ENCODE measurements at places on chromosomes 1 and 21. TPM values are rescaled to one million over a fixed set of nuclear protein-coding genes. Genes with fewer than 3 reads are reported as not detected.

Gene JAM2
- not detected for total RNA-seq

Gene TTC39A
- 21.0 TPM for total RNA-seq

Gene IFNLR1
- total RNA-seq, result 6.1 TPM

Gene PLCH2
- total RNA-seq, result 0.27 TPM

Gene LCE1B
- not detected for total RNA-seq

Gene LCE1F
- total RNA-seq, result not detected

Gene AKNAD1
- total RNA-seq, result not detected

Gene LRRC39
- total RNA-seq, result not detected

Gene ADAM30
- total RNA-seq, result not detected

Gene TNNT2
- 7.3 TPM for total RNA-seq

- H3K36me3 ChIP-seq, result no peaks in the 10 kb centered on the region
- no peak for DNase-seq
- no peak overlapping the region for H3K27ac ChIP-seq
- H3K4me3 ChIP-seq, result no peak overlapping the region
These were observed 33.2 kb upstream of the KLF18 start for GRCh38 chr1:44174630-44175029.

DNA sequence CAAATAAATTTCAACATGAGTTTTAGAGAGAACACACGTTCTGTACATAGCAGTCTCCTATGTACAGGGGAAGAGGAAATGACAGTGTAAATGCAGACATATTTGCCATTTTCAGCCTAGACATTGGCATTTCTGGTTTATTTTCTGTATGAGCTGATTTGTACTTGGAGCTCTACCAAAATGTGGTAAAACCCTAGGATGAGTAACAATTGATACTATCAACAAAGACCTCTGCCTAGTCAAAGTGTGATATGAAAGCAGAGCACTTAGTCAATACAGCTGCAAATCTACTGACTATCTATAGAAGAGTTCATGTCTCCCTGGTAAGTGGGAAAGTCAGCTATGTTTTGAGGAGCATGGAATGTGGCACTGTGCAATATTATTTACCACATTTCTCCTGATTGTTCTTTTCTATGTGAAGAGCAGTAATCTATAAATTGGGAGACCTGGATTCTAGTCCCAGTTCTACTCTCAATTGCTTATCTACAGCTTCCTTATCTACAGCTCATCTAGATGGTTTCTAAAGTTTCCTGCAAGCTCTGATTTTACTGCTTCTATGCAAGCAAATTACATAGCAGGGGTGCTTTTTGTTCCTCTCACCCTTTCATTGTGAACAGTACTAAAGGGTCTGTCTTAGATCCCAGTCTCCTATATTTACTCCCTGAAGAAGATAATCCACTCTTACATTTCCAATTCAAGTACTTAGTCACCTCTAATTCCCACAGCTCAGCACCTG lies 334.2 kb downstream of the NTNG1 start:
- H3K27me3 ChIP-seq, result no peaks in the 10 kb centered on the region
- H3K4me3 ChIP-seq, result no peak overlapping the region
- DNase-seq, result no peak
- H3K4me1 ChIP-seq, result no peaks in the 10 kb centered on the region
- H3K27ac ChIP-seq, result no peak overlapping the region

GRCh38 chr1:171134204-171134923 lies 43.7 kb downstream of the FMO3 start:
- DNase-seq, result no peak
- no peaks in the 10 kb centered on the region for H3K4me1 ChIP-seq
- H3K27me3 ChIP-seq, result no peaks in the 10 kb centered on the region
- no peak overlapping the region for H3K4me3 ChIP-seq
- no peaks in the 10 kb centered on the region for H3K36me3 ChIP-seq
- H3K27ac ChIP-seq, result no peak overlapping the region

DNA sequence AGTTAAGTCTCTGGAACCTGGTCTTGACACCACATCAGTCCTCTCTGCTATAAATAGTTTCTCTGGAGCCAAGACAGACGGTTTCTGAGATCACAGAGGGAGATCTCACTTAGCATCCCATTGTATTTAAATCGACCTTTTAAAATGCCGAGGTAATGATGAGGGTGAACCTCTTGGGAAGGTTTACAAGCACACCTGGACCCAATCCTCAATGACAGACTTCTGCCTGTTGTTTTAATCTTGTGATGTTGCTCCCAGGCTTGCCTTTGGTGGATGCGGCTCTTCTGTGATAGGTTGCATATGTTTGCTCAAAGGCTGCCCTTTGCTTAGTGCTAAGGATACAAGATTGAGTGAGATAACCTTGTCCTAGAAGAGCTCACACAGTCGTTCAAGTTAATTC lies 104.6 kb upstream of the L1TD1 start:
- no peaks in the 10 kb centered on the region for H3K27me3 ChIP-seq
- H3K4me3 ChIP-seq, result no peak overlapping the region
- no peaks in the 10 kb centered on the region for H3K36me3 ChIP-seq
- H3K4me1 ChIP-seq, result no peaks in the 10 kb centered on the region
- peak; percentile 31 for DNase-seq

- H3K27ac ChIP-seq, result no peak overlapping the region
- no peaks in the 10 kb centered on the region for H3K27me3 ChIP-seq
- H3K36me3 ChIP-seq, result no peaks in the 10 kb centered on the region
- H3K4me3 ChIP-seq, result no peak overlapping the region
These were observed 18.6 kb downstream of the DYRK3 start for GRCh38 chr1:206653715-206654459.

GRCh38 chr1:22122273-22123070 lies 20.4 kb downstream of the WNT4 start:
- H3K27me3 ChIP-seq, result no peaks in the 10 kb centered on the region
- no peak for DNase-seq
- no peaks in the 10 kb centered on the region for H3K36me3 ChIP-seq
- H3K4me3 ChIP-seq, result no peak overlapping the region

DNA sequence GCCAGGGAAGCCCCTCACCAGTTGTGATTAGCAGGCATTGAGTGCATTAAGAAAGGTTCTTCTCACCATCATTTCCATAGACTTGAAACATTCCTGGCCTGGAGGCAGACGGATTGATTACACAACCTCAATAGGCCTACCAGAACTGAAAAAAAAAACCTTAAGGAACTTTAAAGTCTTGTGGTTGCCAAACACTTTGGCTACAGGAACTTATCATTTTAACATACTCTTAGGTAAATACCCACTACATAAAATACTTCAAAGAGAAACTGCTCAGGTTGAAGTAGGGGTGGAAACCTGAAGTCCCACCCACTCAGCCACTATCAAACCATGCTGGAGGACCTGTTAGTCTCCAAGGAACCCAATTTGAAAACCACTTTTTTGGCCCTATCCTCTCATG lies 22.4 kb upstream of the HMGB4 start:
- DNase-seq, result no peak
- no peaks in the 10 kb centered on the region for H3K36me3 ChIP-seq
- H3K27me3 ChIP-seq, result no peaks in the 10 kb centered on the region
- no peak overlapping the region for H3K27ac ChIP-seq
- H3K4me3 ChIP-seq, result no peak overlapping the region
- no peaks in the 10 kb centered on the region for H3K4me1 ChIP-seq

GRCh38 chr21:37043818-37044217 lies 29.1 kb downstream of the PIGP start:
- H3K4me1 ChIP-seq, result peaks cover 15% of the 10 kb centered on the region
- no peak overlapping the region for H3K27ac ChIP-seq
- H3K36me3 ChIP-seq, result no peaks in the 10 kb centered on the region
- no peak for DNase-seq
- no peak overlapping the region for H3K4me3 ChIP-seq

DNA sequence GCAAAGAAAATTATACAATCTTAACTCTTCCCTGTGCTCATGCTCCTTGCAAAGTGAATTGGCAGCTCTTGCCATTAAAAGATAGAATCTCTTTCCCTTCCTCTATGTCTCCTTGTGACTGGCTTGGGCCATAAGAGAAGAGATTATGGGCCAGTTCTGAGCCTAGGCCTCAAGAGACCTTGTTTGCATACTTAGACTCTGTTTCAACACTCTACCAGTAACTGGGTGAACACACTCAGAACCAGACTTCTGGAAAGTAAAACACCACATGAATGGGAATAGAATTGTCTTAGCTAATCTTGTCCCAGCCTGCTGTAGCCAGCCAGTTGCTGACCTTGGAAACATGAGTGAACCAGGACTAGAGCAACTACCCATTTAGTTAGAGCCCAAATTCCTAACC lies 15.3 kb upstream of the OR6K3 start:
- H3K27me3 ChIP-seq, result no peaks in the 10 kb centered on the region
- H3K4me1 ChIP-seq, result peaks cover 11% of the 10 kb centered on the region
- H3K4me3 ChIP-seq, result no peak overlapping the region
- no peak overlapping the region for H3K27ac ChIP-seq
- no peaks in the 10 kb centered on the region for H3K36me3 ChIP-seq

- H3K4me3 ChIP-seq, result peak overlapping the region; percentile 80
- DNase-seq, result no peak
- H3K27ac ChIP-seq, result no peak overlapping the region
- peaks cover 54% of the 10 kb centered on the region for H3K4me1 ChIP-seq
- no peaks in the 10 kb centered on the region for H3K36me3 ChIP-seq
These were observed 103.8 kb downstream of the SLC45A1 start for GRCh38 chr1:8421721-8422120.

GRCh38 chr1:231442735-231443134 lies 20.6 kb upstream of the EGLN1 start:
- H3K27ac ChIP-seq, result no peak overlapping the region
- H3K27me3 ChIP-seq, result no peaks in the 10 kb centered on the region
- H3K36me3 ChIP-seq, result no peaks in the 10 kb centered on the region
- no peak overlapping the region for H3K4me3 ChIP-seq

DNA sequence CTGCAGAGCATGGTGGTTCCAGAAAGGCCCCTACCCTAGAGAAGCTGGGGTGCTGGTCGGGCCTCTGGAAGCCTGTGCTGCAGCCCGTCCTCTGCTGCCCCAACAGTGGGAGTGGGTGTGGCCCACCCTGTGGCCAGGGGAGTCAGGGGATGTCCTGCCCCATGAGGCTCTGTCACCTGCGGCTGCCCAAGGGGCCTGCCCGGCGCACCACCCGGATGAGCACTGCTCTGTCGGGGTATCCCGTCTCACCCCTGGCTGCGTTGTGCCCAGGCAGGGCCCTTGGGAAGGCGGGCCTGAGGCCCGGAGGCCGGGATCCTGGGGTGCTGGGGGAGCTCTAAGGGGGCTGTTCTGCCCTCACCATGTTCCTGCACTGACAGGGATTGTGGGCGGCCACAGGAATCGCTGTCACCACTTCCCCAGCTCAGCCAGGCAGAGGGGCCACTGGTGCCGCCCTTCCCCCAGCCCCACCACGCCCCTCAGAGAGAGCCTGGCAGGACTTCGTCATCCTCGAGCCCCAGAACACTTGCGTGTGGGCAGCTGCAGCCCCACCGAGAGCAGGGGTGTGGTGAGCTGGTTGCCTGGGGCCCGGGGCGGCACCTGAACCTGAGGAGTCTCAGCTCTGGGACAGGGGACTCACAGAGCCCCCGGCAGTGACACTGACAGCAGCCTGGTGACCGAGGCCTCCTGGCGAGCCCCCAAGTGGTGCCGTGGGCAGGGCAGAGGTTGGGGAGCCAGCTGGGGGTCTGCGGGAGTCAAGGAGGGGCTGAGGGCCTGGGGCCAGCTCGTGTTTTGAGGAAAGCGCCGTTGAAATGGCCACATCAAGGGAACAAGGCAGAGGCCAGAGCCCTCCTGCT lies 20.2 kb downstream of the PANK4 start:
- no peak overlapping the region for H3K4me3 ChIP-seq
- H3K27ac ChIP-seq, result no peak overlapping the region
- H3K4me1 ChIP-seq, result no peaks in the 10 kb centered on the region
- no peaks in the 10 kb centered on the region for H3K36me3 ChIP-seq

- H3K4me1 ChIP-seq, result no peaks in the 10 kb centered on the region
- H3K4me3 ChIP-seq, result no peak overlapping the region
- no peak overlapping the region for H3K27ac ChIP-seq
- H3K27me3 ChIP-seq, result no peaks in the 10 kb centered on the region
These were observed 12.7 kb upstream of the AK2 start for GRCh38 chr1:33049371-33049770.

DNA sequence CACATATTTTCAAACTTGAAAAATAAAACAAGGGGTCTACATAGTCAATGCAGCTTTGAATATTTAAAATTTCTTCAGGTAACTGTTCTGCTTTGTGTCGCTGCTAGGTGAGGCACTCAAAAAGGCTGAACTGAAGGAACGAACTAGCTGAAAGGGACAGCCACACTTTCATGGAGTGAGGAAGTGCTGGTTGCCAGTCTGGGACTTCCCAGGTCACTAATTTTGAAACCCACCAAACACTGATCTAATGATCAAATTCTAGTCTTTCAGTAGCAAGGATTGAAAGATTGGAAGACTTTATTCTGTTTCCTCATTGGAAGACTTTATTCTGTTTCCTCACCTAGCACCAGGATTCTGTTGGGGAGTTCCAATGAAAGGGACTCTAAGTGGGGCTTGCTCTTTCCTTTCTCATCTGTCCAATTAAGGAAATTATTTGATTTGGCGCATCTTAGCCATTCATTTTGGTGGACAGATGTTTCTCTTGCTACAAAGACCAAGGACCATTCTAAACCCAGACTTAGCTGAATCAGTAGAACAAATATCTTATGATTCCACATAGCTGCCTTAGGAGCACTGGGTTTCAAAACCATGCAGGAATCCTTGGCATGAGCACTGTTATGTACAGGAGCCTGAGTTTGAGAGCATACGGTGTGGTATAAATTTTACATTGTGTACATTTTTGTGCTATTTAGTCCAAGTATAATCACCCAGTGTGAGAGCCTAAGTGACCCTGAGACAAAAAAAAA lies 10.9 kb upstream of the ARID1A start:
- H3K36me3 ChIP-seq, result no peaks in the 10 kb centered on the region
- H3K27ac ChIP-seq, result no peak overlapping the region
- no peak for DNase-seq
- H3K4me3 ChIP-seq, result no peak overlapping the region
- H3K27me3 ChIP-seq, result no peaks in the 10 kb centered on the region

GRCh38 chr1:90000934-90001676 lies 6.2 kb downstream of the ZNF326 start:
- H3K4me1 ChIP-seq, result peaks cover 7% of the 10 kb centered on the region
- H3K4me3 ChIP-seq, result no peak overlapping the region
- no peaks in the 10 kb centered on the region for H3K36me3 ChIP-seq
- no peak for DNase-seq
- no peaks in the 10 kb centered on the region for H3K27me3 ChIP-seq

- H3K27ac ChIP-seq, result no peak overlapping the region
- H3K36me3 ChIP-seq, result no peaks in the 10 kb centered on the region
- H3K27me3 ChIP-seq, result no peaks in the 10 kb centered on the region
- H3K4me3 ChIP-seq, result no peak overlapping the region
These were observed 60.7 kb upstream of the PAX7 start for GRCh38 chr1:18569811-18570545.

DNA sequence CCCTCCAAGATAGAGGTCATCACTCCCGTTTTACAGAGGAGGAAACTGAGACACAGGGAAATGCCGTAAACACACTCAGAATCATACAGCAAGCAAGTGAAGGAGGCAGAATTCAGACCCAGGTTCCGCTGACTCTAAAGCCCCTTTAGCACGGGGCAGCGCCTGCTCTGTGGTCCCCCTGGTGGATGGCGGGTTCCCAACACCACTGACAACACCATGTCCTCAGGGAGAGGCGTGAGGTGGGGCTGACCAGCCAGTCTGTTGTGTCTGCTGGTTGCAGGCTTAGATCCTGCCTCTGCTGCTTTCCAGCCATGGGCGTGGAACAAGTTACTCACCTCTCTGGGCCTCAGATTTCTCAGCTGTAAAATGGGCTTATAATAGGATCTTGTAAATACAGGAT lies 617.3 kb downstream of the MATN1 start:
- H3K4me1 ChIP-seq, result no peaks in the 10 kb centered on the region
- no peaks in the 10 kb centered on the region for H3K27me3 ChIP-seq
- no peak overlapping the region for H3K4me3 ChIP-seq
- peak; percentile 51 for DNase-seq
- H3K36me3 ChIP-seq, result no peaks in the 10 kb centered on the region
